ENCODE measurements at places on chromosomes 12 and 14.

GRCh38 chr14:92012121-92012748, 27.6 kb downstream of the TRIP11 start:
- no peak for DNase-seq

GRCh38 chr12:102118874-102119273, 1.0 kb downstream of the NUP37 start:
- DNase-seq: no peak

DNA sequence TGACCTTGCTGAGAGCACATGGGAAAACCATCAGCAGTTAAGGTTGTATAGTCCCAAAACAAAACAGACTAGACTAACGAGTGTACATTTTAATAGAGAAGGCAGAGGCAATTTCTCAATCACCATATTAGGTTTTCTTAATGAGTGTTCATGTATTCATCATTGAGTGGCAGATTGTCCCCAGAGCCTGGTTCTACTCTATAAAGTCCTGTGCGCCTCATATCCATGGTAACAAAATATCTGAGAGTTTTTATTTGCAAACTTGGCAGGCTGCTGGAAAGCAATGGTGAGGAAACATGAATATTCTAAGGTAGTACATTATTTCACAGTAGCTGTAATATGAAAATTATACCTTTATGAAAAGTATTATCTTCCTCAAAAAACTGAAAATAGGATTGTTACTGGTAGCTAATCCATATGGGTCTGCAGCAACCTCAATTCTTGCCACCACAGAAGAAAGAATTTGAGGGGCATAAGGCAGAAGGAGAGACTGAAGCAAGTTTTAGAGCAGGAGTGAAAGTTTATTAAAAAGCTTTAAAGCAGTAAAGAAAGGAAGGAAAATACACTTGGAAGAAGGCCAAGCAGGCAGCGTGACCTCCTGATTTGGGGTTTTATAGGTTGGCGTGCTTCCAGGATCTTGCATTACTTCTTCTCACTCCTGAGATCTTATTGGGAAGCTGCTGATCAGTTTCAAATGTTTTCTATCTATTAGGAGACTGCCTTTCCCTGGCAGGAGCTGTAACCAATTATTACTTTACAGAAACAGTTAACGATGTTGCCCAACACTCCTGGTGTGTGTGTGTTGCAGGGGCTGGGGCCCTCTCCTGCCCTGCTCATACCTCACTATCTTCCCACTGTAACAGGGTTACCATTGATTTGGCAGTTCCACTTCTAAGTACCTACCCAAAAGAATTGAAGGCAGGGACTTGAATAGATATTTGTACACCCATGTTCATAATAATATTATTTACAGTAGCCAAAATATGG, 154.0 kb upstream of the NUDT4 start:
- DNase-seq: peak; percentile 5

- DNase-seq: no peak
Measured at GRCh38 chr14:68386950-68387779, 405.7 kb downstream of the ZFP36L1 start.

GRCh38 chr12:3202734-3203446, 125.7 kb downstream of the TSPAN9 start:
- peak; percentile 25 for DNase-seq

GRCh38 chr12:67889931-67890330, 99.3 kb upstream of the IFNG-AS1 start:
- DNase-seq: no peak

DNA sequence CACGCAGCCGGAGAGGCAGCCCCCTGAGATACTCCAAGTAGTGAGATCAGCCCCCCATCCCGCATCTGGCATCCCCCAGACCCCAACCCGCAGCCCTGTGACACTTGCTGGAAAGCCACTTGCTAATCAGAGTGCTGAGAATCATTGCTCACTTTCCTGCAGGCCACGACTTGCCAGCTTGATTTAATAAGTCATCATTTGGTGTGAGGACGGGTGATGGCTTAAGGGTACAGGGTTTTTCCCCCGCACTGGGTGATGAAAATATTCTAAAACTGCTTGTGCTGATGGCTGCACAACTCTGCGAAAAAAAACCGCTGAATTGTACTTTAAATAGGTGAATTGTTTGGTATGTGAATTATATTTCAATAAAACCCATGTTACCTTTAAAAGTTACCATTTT, 171.2 kb downstream of the FOXN3 start:
- no peak for DNase-seq

DNA sequence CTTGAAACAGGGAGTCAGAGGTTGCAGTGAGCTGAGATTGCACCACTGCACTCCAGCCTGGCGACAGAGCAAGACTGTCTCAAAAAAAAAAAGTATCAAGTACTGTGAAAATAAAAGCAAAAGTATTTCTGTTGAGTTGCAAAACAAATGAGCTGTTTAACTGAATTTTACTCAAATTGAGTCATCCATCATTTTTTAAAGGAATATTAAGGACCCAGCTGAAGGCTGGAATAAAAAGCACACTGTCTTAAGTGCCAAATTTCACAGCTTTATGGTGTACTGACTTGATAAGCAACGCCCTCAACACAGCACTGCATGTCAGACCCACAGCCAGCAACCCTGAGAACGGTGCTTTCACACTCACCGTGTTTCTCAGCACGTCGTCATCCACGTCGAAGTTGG, 57.9 kb downstream of the AMN start:
- DNase-seq: no peak

DNA sequence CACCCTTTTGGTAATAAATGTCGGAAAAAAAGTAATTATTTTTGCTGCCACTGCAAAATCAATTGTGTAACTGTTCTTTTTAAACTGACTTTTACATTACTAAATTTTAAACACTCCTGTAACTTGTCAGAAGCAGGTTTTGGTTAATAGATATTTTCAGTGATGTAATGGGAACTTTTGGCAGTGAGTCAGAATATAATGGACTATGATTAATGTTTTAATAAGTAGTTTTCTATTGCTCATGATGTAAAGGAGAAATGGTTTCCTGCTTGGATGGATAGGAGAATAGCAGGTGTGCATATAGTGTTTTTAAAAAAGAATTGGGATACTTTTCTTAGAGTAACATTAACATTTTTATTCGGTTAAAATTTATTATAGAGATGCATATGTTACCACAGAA, 58.8 kb downstream of the TRMT5 start:
- DNase-seq: no peak

DNA sequence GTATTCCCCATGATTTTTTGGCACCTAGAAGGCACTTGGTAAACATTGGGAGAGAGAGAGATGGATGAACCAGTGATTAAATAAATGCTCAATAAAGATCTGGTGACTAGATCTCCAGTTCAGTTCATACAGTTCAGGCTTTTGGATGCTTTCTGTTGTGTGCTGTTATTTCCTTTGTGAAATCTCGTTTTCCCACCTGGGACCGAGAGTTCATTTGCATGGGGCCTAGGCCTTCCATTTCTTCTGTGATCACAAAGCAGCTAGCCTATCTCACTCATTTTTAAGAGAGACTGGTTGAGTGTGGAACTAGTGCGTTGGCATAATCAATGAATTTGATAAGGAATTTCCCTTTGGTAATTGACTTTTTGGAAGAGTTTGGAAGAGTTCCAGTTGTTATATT, 104.0 kb downstream of the VRK1 start:
- no peak for DNase-seq

- peak; percentile 63 for DNase-seq
Measured at GRCh38 chr14:104826189-104826860, 25.4 kb downstream of the ZBTB42 start.

GRCh38 chr12:48813465-48814261, 4.6 kb upstream of the CACNB3 start:
- peak; percentile 33 for DNase-seq

- no peak for DNase-seq
Measured at GRCh38 chr14:63468294-63468693, 74.9 kb downstream of the PPP2R5E start.

DNA sequence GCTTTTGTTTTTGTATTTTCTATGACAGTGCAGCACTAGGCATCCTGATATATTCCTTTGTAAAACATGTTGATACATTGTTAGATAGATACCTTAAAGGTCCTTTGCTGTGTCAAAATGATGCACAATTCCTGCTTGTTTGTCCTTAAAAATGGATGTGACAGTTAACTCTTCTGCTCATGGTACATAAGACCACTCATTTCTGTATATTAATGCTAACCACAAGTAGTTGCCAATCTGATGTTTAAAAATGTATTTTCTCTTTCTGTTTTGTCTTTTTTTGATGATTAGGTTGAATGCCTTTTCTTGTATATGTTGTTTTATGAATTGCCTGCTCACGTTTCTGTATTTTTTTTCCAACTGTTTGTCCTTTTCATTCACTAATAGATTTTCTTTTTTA, 35.1 kb downstream of the ATF7IP start:
- DNase-seq: no peak

DNA sequence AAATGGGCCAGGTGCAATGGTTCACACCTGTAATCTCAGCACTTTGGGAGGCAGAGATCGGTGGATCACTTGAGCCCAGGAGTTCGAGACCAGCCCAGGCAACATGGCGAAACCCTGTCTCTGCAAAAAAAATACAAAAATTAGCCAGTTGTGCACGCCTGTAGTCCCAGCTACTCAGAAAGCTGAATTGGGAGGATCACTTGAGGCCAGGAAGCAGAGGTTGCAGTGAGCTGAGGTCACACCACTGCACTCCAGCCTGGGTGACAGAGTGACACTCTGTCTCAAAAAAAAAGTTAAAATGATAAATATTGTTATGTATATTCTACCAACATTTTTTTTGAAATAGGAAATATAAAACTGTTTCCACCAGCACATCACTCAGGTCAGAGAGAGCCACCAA, 64.9 kb downstream of the NDUFA12 start:
- peak; percentile 9 for DNase-seq

DNA sequence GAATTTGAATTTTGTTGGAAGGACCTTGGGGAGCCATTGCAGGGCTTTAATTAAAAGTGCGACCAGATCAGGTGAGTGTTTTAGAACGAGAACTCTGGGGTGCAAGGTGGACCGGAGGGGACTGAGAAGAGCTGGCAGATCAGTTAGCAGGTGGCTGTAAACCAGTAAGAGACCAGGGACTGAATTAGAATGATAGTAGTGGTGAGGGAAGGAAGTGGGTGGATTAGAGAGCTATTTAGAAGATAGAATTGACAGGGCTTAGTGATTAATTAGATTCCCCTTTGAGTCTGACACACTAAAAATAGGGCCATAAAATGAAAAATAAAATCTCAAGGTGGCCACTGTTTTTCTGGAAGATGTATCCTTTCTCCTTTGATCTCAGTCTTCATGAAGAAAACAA, 44.8 kb downstream of the PLXNC1 start:
- DNase-seq: peak; percentile 16

DNA sequence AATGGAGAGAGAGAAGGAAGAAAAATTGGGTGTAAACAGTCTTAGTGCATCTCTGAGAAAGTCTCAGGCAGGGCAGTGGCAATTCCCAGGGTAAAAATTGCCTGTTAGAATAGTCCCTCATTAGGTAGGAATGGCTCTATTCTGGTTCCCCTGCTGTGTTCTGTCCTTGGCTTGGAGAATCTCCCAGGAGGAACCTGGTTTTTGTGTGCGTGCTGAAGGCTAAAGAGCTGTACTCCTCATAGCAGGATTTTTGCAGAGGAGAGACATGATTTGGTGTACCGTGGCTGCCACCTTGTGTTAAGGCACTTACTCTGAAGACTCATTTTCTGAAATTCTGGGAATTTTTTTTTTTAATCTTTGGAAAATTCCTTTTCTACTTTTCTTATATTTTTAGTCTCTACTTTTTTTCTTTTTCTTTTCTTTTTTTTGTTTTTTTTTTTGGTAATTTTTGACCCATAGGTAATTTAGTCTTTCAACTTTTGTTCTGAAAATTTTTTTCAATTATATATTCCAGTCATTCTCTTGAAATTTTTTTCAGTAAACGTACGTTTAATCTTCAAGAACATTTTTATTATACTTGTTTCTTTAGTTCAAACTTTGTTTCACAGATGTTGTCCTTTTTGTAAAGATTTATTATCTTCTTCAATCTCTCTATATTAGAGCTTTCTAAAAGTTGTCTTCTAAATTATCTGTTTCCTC, 63.8 kb downstream of the FBXO33 start:
- peak; percentile 75 for DNase-seq

- no peak for DNase-seq
Measured at GRCh38 chr14:72247896-72248465, 315.8 kb downstream of the RGS6 start.

DNA sequence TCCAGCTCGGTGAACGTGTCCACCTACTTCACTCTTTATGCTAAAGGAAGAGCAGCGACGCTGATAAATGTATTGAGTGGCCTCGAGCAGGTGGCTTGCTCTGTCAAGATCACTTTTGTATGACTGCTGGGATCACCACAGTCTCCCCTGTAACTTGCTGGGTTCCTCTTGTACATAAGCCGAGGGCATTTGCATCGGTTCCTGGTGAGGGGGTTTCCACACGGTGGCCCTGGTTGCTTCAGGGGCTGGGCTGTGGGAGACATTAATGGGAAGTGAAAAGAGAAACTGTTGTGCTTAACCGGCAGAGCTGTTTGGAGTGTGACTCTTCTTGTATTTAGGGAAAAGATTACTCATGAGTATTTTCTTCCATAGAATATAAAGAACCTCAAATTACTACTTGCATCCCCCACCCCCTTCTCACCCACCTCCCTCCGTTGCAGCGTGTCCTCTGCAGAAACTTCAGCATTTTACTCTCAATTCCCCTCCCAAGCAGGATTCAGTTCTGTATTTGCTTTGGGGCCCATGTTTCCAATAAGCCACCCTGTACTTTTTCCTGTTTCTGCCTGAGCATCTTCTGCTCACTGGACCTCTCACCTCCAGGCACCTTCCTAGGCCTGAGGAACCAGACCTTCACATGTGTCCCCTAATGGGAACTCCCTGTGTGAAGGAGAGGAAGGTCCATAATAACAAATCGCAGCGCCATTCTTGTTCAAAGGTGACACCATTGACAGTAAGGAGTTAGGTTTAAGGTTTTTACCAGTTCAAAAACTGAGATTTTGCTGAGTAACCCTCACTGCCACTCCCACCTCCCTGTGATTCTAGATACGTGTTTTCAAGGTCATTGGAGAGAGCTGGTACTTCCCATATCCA, 187.0 kb downstream of the ETV6 start:
- DNase-seq: peak; percentile 51

DNA sequence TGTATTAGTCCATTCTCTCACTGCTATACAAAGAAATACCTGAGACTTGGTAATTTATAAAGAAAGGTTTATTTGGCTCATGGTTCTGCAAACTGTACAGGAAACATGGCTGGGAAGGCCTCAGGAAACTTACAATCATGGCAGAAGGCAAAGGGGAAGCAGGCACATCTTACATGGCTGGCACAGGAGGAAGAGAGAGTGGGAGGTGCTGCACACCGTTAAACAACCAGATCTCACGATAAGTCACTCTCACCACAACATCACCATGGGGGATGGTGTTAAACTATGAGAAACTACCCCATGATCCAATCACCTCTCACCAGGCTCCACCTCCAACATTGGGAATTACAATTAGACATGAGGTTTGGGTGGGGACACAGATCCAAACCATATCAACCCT, 191.8 kb upstream of the PLXNC1 start:
- DNase-seq: no peak
